ENCODE measurements at places on chromosomes 13 and 19. TPM values are rescaled to one million over a fixed set of nuclear protein-coding genes. Genes with fewer than 3 reads are reported as not detected.

Gene KIR2DL3
- not detected for total RNA-seq

Gene ZNF525
- 2.1 TPM for total RNA-seq

GRCh38 chr19:3499738-3500428, 591 bp downstream of the DOHH start:
- peak overlapping the region; percentile 96 for H3K4me3 ChIP-seq
- peak overlapping the region; percentile 95 for H3K27ac ChIP-seq
- H3K27me3 ChIP-seq: no peaks in the 10 kb centered on the region

DNA sequence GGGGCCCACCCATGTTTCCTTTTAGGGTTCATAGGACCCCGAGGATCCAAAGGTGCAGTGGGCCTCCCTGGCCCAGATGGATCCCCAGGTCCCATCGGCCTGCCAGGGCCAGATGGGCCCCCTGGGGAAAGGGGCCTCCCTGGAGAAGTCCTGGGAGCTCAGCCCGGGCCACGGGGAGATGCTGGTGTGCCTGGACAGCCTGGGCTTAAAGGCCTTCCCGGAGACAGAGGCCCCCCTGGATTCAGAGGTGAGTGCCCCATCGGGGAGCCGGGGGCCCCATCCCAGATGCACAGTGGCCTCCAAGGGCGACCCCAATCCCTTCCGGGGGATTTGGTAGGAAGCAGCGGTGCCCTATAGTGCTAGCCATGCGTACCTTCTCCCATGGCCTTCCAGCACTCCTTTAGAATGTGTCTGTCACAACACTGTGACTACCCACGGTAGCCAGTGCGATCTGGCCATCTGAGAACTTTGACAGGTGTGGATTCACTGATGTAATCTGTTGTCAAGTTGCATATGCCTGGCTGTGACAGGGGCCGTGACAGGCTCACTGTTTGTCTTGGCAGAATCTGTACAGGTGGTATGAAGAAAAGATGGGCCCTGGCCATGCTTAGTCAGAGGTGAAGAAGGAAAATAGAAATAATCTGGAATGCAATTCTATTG, 88.5 kb downstream of the RAB20 start:
- H3K27me3 ChIP-seq: no peaks in the 10 kb centered on the region
- H3K27ac ChIP-seq: peak overlapping the region; percentile 36
- H3K36me3 ChIP-seq: no peaks in the 10 kb centered on the region
- no peak overlapping the region for H3K4me3 ChIP-seq

GRCh38 chr19:49874503-49875157, 2.5 kb downstream of the AKT1S1 start:
- H3K36me3 ChIP-seq: peaks cover 41% of the 10 kb centered on the region
- DNase-seq: peak; percentile 8
- no peaks in the 10 kb centered on the region for H3K27me3 ChIP-seq
- peaks cover 46% of the 10 kb centered on the region for H3K4me1 ChIP-seq

GRCh38 chr19:3075605-3076431, 13.5 kb upstream of the TLE5 start:
- DNase-seq: peak; percentile 79
- no peaks in the 10 kb centered on the region for H3K27me3 ChIP-seq
- no peak overlapping the region for H3K4me3 ChIP-seq
- H3K27ac ChIP-seq: peak overlapping the region; percentile 36
- H3K36me3 ChIP-seq: no peaks in the 10 kb centered on the region

- no peak overlapping the region for H3K27ac ChIP-seq
- no peaks in the 10 kb centered on the region for H3K36me3 ChIP-seq
- no peak overlapping the region for H3K4me3 ChIP-seq
Observed at GRCh38 chr13:82803341-82803740, 1078.9 kb downstream of the SLITRK1 start.

GRCh38 chr19:42253245-42254088, 1.5 kb downstream of the ERF start:
- peak overlapping the region; percentile 95 for H3K4me3 ChIP-seq
- no peaks in the 10 kb centered on the region for H3K36me3 ChIP-seq
- peak; percentile 68 for DNase-seq
- H3K27me3 ChIP-seq: no peaks in the 10 kb centered on the region
- peak overlapping the region; percentile 92 for H3K27ac ChIP-seq
- H3K4me1 ChIP-seq: peaks cover 19% of the 10 kb centered on the region

GRCh38 chr19:15266683-15267082, 34.4 kb upstream of the EPHX3 start:
- peaks cover 83% of the 10 kb centered on the region for H3K36me3 ChIP-seq
- no peak overlapping the region for H3K4me3 ChIP-seq
- DNase-seq: no peak
- peaks cover 64% of the 10 kb centered on the region for H3K4me1 ChIP-seq
- no peaks in the 10 kb centered on the region for H3K27me3 ChIP-seq

DNA sequence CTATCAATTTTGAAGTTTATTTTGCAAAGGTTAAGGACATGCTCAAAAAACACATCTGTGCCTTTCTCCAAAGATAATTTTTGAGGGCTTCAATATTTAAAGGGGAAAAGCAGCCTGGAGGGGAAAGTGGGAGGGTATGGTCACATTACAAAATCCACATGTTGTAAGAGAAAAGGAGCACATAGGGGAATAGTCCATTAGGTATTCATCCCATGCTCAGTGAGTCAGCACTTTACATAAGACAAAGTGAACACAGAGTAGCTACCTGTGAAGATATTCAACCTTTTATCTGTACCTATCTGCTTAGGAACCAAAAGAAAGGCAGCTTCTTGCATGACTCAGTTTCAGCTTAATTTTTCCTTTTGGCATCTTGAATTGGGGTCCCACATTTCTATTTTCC, 932.0 kb downstream of the SLITRK6 start:
- no peaks in the 10 kb centered on the region for H3K27me3 ChIP-seq
- no peaks in the 10 kb centered on the region for H3K4me1 ChIP-seq
- H3K27ac ChIP-seq: no peak overlapping the region
- H3K36me3 ChIP-seq: no peaks in the 10 kb centered on the region

DNA sequence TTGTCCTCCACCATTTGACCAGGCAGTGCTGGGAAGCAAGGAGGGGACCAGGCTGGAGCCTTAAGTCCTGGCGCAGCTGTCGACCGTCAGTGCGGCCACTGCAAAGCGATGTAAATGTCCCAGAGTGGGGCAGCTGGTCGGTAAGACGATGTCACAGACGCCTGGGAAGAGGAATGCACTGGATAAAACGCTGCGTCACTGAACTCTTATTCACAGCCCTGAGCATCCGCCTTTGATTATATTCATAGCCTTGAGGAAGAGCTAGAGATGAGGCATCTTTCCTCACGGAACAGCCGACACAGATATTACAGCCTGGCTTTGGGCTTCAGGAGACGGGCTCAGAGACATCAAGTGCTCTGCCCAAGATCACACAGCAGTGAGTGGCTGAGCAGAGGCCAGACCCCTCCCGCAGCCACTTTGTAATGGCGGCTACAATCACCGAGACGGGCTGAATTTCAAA, 17.6 kb upstream of the TUBGCP3 start:
- no peaks in the 10 kb centered on the region for H3K36me3 ChIP-seq
- no peak overlapping the region for H3K27ac ChIP-seq
- peaks cover 2% of the 10 kb centered on the region for H3K4me1 ChIP-seq
- DNase-seq: no peak
- no peaks in the 10 kb centered on the region for H3K27me3 ChIP-seq

- peaks cover 16% of the 10 kb centered on the region for H3K36me3 ChIP-seq
- no peaks in the 10 kb centered on the region for H3K27me3 ChIP-seq
Observed at GRCh38 chr13:98921786-98922185, 56.1 kb downstream of the DOCK9 start.

- H3K4me3 ChIP-seq: peak overlapping the region; percentile 40
- no peaks in the 10 kb centered on the region for H3K27me3 ChIP-seq
Observed at GRCh38 chr13:110907951-110908898, 6.6 kb downstream of the ANKRD10 start.

GRCh38 chr19:3691372-3691716, 8.9 kb downstream of the PIP5K1C start:
- no peaks in the 10 kb centered on the region for H3K27me3 ChIP-seq
- no peak overlapping the region for H3K4me3 ChIP-seq
- peaks cover 4% of the 10 kb centered on the region for H3K4me1 ChIP-seq
- H3K27ac ChIP-seq: no peak overlapping the region
- no peak for DNase-seq
- peaks cover 4% of the 10 kb centered on the region for H3K36me3 ChIP-seq

DNA sequence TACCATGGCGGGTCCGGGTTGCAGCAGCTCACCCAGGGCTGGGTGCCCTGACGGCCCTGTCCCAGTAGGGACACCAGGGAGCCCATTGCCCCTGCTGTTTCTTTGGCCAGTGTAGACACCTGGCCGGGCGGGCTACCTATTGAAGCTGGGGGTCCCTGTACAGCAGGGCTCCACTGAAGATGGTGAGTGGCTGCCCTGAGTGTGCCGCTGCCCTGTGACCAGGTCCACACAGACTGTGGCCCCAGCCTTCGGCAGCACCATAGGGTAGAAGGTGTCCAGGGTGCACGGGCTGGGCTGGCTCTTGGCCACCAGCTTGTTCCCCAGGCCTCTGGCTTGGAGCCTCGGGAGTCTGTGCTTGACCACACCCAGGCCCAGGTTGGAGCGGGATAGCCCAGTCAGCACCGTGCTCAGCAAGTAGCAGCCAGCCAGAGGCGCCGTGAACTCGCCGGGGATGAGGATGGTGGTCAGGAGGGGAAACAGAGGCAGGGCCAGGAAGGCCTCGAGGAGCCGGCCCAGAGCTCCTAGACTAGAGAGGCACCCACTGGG, 25.4 kb upstream of the NPAS1 start:
- peaks cover 27% of the 10 kb centered on the region for H3K4me1 ChIP-seq
- DNase-seq: no peak
- peaks cover 28% of the 10 kb centered on the region for H3K36me3 ChIP-seq
- no peaks in the 10 kb centered on the region for H3K27me3 ChIP-seq
- H3K27ac ChIP-seq: peak overlapping the region; percentile 63
- H3K4me3 ChIP-seq: no peak overlapping the region

- H3K27me3 ChIP-seq: no peaks in the 10 kb centered on the region
- peak within 1 kb of the TSS; percentile 34 for H3K4me3 ChIP-seq
- H3K27ac ChIP-seq: no peak within 1 kb of the TSS
- no peaks in the 10 kb centered on the region for H3K36me3 ChIP-seq
Observed at GRCh38 chr19:40217934-40218890, at the start of gene TTC9B. Gene TTC9B, minus strand, starts transcription at chr19:40218384. Its CDS starts 3 bp downstream, at chr19:40218381.

DNA sequence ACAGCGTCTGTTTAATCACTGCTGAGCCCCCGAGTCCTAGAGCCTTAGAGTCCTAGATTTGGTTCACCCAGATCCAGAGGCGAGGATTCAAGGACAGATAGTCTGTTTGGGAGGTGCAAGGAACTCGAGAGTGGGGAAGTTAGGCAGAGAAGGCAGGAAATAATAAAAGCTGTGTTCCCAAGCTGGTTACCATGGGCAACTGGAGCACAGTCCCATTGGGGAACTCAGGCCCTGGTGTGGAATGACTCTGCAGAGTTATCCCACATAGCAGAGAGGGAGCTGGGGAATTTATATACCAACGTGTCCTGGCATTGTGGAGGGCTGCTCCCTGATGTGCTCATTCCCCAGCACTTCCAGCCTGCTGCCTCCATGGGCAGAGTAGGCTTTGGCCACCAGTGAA, 9.7 kb downstream of the IGSF23 start:
- no peak overlapping the region for H3K4me3 ChIP-seq
- H3K4me1 ChIP-seq: no peaks in the 10 kb centered on the region
- H3K27ac ChIP-seq: no peak overlapping the region
- H3K36me3 ChIP-seq: no peaks in the 10 kb centered on the region
- no peaks in the 10 kb centered on the region for H3K27me3 ChIP-seq

DNA sequence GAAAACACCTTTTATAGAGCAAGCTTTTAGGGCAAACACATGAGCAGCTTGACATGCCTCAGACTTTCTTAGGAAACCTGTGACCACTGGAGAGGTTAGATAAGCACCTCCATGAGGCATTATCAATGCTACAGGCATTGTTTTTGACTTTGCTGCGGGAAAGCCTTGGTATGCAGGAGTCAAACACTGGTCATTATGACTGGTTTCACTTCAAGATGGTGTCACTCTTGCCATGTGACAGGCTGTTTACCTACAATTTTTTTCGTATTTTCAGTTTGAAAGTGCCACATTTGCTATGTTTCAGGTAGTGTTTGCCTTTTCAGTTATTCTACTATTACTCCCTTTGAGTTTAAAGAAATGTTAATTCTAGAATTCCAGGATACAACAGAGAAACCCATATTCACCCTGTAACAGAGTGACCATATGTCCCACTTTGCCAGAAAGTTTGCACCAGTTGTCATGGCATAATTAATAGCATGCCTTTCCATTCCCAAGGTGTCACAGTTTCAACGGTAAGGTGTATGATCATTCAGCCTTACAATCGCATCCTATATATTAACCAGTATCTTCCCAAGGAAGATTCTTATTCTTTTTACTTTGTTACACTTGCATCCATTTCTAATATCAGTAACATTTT, 33.0 kb downstream of the USP12 start:
- peaks cover 55% of the 10 kb centered on the region for H3K4me1 ChIP-seq
- no peak for DNase-seq
- H3K27ac ChIP-seq: peak overlapping the region; percentile 66
- no peaks in the 10 kb centered on the region for H3K27me3 ChIP-seq
- H3K36me3 ChIP-seq: no peaks in the 10 kb centered on the region
- no peak overlapping the region for H3K4me3 ChIP-seq

DNA sequence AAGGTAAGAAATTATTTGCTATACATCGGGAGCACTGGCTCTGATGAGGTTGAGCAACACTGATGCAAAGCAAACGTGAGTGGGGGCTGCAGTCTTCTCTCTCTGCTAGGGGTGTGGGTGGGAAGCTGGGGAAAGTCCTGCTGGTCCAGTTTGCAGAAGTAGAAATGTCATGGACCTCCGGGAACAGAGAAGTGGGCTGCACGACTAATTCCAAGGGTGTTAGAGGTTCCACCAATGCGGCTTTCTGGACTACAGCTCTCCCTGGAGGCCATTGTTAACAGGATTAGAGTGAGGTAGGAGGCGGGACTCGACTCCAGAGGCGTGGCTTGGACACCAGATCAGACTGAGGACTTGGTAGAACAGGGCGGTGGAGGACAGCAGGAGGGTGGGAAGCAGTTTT, 5.7 kb upstream of the FBXO27 start:
- H3K4me3 ChIP-seq: no peak overlapping the region
- DNase-seq: no peak
- no peak overlapping the region for H3K27ac ChIP-seq
- H3K4me1 ChIP-seq: no peaks in the 10 kb centered on the region

DNA sequence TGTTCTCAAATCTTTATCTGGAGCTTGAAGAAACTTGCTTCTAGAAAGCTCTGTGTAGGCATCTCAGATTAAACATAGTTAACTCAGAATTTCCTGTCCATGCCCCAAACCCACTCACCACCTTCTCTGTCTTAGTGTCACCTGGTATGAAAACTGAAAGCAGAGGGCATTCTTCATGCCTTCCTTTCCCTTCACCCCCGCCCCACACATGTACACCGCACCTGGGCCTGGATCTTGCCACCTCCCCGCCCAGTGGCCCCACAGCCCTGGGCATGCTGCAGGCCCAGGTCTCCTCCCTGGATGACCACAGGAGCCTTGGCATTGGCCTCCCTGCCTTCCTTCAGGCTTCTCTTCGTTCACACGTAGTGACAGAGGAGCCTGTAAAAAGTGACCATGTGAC, 15.8 kb downstream of the CFAP97D2 start:
- H3K4me3 ChIP-seq: no peak overlapping the region
- H3K36me3 ChIP-seq: no peaks in the 10 kb centered on the region
- DNase-seq: no peak
- peaks cover 8% of the 10 kb centered on the region for H3K27me3 ChIP-seq
- H3K4me1 ChIP-seq: no peaks in the 10 kb centered on the region

Data from psoas muscle (tissue), 8 donors.